Renal cortex interstitium (tissue), 15 donors: ENCODE measurements at places on chromosomes 12 and 14. TPM values are rescaled to one million over a fixed set of nuclear protein-coding genes. Genes with fewer than 3 reads are reported as not detected.

Gene RFC5
- polyA plus RNA-seq: 35.7 TPM

Gene ZDHHC17
- polyA plus RNA-seq: 89.3 TPM

Gene ABCD2
- polyA plus RNA-seq: 0.06 TPM

Gene LMNTD1
- polyA plus RNA-seq: not detected

Gene SIX6
- polyA plus RNA-seq: not detected

Gene CPNE6
- polyA plus RNA-seq: not detected

Gene GLIPR1L2
- polyA plus RNA-seq: 3.4 TPM

Gene MYF5
- not detected for polyA plus RNA-seq

Gene NANOG
- polyA plus RNA-seq: 0.16 TPM

Gene OR4N5
- polyA plus RNA-seq: not detected

Gene DIABLO
- 84.9 TPM for polyA plus RNA-seq

Gene CLEC2A
- polyA plus RNA-seq: not detected

Gene SLC6A15
- 0.80 TPM for polyA plus RNA-seq

Gene AGAP2
- 1.9 TPM for polyA plus RNA-seq

Gene RALGAPA1
- polyA plus RNA-seq: 35.7 TPM
